ENCODE measurements at places on chromosomes 2 and 18.
A peak's percentile ranks its signal among the peaks of the same experiment; 100 is the strongest.

DNA sequence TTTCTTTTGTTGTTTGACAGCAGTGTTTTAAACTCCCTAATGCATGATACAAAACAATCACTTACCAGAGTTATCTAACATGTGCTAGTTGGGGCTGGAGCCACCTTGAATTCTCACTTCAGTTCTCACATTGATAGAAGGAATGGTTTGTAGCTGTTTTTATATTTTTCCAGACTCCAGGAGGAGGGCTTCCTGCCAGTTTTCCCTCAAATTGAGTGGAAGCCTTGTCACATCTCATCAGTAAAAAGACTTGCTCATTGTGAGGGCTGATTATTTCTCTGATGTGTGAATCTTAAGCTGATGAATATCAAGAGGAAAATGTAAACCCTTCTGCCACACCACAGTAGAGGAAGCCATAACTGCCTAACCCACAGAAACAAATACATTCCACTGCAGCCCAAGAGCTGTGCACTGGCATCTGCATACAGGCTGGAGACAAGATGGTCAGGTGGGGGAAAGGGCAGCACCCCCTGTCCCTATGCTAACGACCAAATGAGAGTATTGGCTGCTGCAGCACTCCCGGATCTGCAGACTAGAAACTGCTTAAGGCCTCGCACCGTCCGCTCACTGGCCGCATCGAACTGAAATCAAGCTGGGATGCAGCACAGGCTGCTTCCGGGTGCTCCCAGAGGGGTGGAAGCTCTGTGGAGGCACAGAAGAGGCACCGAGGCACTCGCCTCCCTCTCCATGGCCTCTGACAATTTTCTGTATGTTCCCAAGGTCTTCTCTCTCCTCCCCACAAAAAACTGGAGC lies 73.7 kb upstream of the TPO start:
- no peak for DNase-seq

DNA sequence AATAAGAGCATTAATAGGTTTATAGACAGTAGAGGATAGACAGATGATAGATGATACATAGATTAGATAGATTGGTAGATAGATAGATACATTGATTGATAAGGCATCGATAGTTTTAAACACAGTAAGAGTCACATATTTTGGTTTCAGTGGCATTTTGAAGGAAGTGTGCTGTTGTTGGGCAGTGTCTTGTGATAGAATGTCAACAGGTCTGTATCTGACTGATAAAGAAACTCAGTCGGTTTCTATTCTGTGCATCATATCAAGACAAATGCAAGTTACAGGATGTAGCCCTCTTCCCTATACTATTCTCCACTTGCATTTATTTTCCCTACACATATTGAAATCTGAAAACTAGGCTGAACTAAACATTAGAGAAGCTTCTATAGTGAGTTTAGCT lies 1229.0 kb upstream of the ZEB2 start:
- DNase-seq: no peak

- DNase-seq: no peak
Observed at GRCh38 chr2:67895227-67895941, 167.4 kb downstream of the C1D start.

GRCh38 chr2:38279201-38279600 lies 97.9 kb downstream of the ATL2 start:
- DNase-seq: no peak

- DNase-seq: peak; percentile 26
Observed at GRCh38 chr2:25252291-25253152, 84.1 kb upstream of the POMC start.

DNA sequence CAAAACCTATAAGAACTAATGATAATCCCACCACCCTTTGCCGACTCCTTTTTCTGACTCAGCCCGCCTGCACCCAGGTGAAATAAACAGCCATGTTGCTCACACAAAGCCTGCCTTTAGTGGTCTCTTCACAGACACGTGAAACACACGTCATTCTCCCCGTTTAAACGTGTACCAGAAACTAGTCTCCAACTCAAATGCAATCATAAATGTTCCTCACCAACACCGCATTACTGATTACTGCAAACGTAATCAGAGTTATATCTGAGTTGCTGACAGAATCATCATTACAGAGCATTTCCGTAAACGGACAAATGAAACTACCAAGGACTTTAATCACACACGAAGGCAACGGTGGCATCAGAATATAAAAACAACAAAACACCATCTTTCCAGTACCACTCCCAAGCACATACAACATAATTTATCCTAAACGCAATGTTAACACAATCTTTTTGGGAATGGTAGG lies 1.9 kb downstream of the CLK1 start:
- peak; percentile 41 for DNase-seq

DNA sequence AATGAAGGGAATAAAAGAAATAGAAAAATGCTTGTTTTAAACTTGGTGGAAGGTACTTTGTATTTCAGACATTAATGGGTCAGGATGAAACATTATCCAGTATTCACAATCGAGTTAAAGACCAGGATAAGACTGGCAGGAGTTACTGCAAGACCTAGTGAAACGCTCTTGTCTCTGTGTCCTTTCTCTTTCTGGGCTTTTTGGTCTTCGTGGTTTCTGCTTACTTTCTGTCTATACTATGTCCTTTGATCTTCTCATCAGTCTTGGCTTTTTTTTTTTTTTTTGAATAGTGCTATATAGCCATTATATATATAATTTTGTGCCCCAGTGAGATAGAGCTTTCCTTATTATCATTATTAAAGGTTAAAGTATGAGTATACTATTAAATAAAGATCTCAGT lies 42.1 kb upstream of the GAREM2 start:
- DNase-seq: no peak

GRCh38 chr2:43214253-43214652 lies 12.2 kb downstream of the ZFP36L2 start:
- no peak for DNase-seq

DNA sequence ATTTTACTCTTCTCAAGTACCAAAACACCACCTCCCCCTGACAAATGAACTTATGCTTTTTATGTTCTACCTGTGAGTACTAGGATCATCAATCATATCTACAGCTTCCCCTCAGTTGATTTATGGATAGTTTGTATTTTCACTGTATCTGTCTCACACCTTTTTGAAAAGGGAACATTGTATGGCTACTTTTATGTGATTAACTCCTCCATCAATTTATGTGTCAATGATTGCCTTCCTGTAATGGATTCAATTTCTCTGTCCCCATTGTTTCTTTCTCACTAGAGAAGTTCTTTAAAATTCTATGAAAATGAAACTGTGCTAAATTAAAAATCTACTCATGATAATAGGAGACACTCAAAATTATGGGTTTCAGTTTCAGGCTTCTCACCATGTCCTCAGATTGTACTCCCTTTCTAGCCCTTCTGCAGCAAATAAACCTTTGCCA lies 935.0 kb downstream of the TRIB2 start:
- no peak for DNase-seq

DNA sequence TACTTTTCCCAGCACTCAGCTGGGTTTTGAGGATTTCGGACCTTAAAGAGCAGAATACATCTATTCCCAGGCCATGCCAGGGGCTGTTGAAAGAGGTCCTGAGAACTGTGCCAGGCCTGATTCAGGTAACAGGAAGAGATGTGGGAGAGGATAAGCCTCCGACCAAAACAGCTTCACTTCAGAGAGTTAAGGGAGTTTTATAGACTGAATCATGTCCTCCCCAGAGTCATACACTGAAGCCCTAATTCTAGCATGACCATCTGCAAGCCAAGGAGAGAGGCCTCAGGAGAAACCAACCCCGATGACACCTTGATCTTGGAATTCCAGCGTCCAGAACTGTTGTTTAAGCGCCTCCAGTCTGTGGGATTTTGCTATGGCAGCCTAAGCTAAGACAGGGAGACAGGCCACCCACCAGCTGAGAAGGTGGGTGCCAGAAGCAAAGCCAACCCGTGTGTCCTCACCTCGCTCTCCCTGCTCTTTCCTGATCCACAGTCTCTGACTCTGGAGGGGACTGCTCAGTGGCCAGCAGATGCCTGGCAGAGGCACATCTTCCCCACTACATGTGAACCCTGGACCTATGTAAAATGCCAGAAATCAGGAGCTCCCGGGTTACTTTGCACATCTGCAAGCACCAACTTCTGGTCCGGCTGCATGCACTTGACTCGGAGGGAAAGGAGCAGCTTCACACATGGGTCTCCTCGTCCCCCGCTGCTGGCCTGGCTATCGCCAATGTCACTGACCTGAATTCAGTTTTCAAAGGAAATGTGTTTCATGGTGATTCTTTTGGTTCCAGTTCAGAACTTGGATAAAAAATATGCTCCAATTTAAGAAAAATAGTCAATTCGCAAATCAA lies 116.8 kb upstream of the EPC2 start:
- no peak for DNase-seq

All from stromal cell of bone marrow (primary cell).